Esophagus squamous epithelium (tissue), 5 donors: ENCODE measurements at places on chromosomes 16 and 17.

GRCh38 chr17:81601525-81602120 is 35.3 kb downstream of the NPLOC4 start:
- DNase-seq: no peak

DNA sequence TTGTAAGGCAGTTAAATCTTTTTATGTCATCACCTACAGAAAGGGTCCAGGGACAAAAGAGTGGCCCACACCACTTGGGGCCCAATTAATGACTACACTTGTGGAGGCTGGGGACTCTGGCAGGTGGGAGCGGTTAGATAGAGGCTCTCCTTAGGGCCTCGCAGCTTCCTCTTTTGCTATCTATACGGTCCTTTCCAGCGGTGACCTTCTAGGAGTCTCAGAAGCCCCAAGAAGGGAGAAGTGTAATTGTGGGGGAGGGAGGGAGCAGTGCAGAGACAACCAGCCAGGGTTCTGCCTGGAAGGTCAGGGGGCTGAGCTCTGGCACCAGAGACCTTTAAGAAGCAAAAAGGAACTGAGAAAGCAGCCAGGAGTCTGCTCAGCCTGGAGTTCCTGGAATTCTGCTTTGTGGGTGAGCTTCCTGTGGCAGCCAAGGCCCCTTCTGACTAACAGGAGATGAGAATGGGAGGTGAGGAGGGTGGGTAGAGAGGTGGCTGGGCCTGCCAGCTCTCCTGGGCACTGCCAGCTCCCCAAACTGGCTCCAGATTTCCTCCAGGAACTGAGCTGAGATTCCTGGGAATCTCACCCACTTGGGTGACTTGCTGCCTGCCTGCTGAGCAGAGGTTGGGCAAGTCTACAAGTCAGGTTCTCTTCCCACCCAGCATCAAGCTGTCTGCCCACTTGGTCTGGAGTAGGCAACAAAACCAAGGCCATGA is 16.3 kb upstream of the MAP3K14 start:
- no peak for DNase-seq

GRCh38 chr16:66166490-66166889 is 200.0 kb upstream of the CDH5 start:
- no peak for DNase-seq

GRCh38 chr16:79419148-79419547 is 181.4 kb downstream of the MAF start:
- no peak for DNase-seq

- no peak for DNase-seq
Observed at GRCh38 chr16:71952825-71953224, 47.4 kb downstream of the PKD1L3 start.

DNA sequence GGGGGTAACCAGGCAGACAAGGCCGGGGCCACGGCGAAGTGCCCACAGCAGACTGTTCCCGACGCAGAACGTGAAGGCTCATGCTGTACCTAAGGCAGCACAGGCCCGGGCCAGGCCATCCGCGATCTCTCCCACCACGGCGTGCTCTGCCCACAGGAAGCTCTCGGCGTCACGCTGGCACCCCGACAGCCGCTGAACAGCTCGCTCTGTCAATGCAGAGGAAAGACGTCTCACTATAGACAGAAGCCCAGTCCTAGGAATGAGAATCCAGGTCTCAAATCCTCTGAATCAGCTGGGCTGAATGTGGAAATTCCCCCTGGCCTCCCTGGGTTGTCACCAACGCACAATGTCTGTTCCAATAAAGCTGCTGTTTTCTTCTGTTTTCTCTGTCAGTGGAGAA is 21.4 kb downstream of the SERPINF1 start:
- no peak for DNase-seq

GRCh38 chr16:31568577-31569359 is 41.1 kb downstream of the AHSP start:
- DNase-seq: no peak

DNA sequence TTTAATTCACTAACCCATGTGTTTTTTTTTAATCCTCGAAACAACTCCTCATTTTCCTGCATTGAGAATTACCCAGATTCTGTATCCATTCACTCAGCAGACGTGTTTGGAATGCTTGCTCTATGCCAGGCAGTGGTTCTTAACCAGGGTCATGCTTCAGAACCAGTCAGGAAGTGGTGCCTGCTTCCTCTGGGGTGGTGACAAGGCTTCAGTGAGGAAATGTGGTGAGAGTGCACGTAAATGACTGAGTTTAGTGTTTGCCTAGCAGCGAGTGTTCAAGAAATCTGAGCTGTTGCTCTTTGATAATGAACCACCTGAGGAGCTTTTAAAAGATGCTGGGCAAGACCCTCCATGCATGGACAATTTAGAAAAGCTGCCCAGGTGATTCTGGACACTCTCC is 9.9 kb downstream of the ZFP90 start:
- no peak for DNase-seq

DNA sequence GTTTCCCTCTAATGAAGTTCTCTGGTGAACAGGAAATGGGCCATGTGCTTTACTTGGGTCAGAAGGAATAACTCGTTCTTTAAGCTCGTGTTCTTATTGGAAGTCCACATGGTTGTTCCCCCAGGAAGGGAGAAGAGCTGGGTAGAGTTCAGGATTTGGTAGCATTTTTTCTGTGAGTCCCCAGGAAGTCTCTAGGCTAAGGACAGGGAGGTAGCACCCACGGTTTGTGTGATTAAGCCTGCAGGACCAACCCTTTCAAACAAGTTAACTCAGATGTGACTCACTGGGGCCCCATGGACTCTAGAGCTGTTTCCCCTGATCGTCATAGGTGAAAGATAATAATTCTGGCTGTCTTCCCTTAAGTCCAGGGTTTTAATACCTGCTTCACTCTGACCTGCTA is 16.4 kb downstream of the SAP30BP start:
- no peak for DNase-seq

GRCh38 chr16:27322858-27323780 is 9.3 kb downstream of the IL4R start:
- no peak for DNase-seq

DNA sequence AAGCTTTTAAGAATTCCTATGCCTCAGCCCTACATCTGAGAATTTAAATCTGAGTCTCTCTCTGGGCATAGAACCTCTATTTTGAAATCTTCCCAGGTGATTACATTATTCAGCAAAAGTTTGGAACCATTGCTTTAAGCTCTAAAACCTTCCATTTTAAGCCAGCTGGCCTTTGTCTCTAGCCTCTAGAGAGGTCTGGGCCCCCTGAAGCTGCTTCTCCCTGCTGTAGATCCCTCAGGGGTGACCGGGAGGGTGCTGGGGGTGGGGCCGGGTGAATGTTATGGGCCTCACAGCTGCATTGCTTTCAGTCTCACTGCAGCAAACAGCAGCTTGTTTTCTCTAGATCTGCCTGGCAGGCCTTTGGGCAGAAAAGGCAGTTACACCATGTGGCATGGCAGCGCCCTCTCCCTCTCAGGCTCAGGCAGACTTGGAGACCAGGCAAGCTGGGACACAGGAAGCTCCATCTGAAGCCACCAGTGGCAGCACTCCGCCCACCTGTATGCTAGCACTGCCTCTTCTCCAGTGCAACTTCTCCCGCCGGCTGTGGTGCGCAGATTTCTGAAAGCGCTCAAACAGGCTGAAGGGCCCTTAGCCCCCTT is 66.3 kb downstream of the MPRIP start:
- DNase-seq: no peak

- DNase-seq: no peak
Observed at GRCh38 chr17:19328441-19329061, 34.0 kb downstream of the B9D1 start.

GRCh38 chr17:6641247-6641863 is 495 bp downstream of the TXNDC17 start:
- no peak for DNase-seq

DNA sequence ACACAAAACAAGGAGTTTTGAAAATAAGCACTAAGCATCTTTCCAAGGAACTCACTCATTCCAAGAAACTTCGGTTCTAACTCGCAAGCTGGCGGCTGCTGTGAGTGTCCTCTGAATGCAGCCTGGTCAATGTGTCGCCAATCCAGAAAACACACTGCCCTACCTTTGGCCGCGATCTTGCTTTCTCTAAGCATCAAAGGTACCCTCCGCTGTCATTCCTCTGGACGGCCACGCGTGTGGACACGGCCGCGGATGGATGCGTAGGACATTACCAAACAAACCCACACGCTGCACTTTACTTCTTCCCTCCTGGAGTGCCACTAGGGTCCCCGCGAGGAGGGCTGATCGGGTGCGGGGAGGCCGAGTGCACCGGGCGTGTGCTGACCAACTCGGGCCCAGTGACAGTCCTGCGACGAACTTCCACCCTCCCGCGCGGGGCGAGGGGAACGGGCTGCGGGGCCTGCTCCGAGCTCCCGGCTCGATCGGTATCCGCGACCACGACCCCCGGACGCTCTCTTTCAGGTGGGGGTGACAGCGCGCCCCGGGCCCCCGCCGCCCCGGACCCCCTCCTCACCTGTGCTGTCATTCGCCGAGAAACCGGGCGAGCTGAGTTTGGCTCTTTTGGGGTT is 1.1 kb downstream of the CREBBP start:
- no peak for DNase-seq

GRCh38 chr17:59441464-59442096 is 110.1 kb downstream of the YPEL2 start:
- no peak for DNase-seq

- DNase-seq: no peak
Observed at GRCh38 chr17:70622368-70623260, 453.3 kb downstream of the KCNJ2 start.

- no peak for DNase-seq
Observed at GRCh38 chr16:48895142-48895541, 285.2 kb upstream of the N4BP1 start.

- no peak for DNase-seq
Observed at GRCh38 chr17:76570877-76571471, 14.7 kb downstream of the ST6GALNAC2 start.

DNA sequence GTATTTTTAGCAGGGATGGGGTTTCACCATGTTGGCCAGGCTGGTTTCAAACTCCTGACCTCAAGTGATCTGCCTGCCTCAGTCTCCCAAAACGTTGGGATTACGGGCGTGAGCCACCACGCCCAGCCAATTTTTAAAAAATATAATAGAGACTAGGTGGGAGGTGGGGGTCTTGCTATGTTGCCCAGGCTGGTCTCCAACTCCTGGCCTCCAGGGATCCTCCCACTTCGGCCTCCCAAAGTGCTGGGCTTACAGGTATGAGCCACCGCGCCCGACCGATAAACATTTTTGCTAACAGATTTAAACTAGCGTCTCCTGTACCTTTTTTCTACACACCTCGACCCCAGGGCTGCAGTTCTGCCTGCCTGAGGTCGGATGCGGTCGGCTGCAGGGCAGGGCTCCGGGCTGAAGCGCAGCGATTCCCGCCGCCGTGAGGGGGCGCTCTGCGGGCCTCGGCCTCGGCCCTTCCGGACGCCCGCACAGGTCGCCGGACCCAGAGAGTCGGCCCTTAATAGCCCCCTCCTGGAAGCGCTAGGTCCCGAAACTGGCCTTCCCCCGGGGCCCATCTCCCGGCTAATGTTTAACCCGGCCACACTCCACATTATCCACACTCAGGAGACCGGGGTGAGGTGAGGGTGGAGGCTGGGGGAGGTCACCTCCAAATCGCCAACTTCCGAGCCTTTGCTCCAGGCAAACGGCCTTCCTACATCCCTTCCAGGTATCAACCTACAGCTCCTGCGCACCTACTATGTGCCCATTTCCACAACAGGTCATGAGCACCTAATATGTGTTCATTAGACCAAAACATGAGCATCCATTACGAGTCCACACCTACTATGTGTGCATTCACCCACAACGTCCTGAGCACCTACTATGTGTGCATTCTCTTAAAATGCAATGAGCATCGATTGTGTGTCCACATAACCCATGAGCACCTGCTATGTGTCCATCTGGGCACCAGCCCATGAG is 2.0 kb upstream of the GLIS2 start:
- no peak for DNase-seq

- DNase-seq: no peak
Observed at GRCh38 chr17:35138218-35138617, 3.9 kb downstream of the NLE1 start.

- no peak for DNase-seq
Observed at GRCh38 chr16:11128211-11129141, 127.5 kb downstream of the SOCS1 start.

GRCh38 chr16:86040496-86040895 is 141.5 kb downstream of the IRF8 start:
- no peak for DNase-seq

DNA sequence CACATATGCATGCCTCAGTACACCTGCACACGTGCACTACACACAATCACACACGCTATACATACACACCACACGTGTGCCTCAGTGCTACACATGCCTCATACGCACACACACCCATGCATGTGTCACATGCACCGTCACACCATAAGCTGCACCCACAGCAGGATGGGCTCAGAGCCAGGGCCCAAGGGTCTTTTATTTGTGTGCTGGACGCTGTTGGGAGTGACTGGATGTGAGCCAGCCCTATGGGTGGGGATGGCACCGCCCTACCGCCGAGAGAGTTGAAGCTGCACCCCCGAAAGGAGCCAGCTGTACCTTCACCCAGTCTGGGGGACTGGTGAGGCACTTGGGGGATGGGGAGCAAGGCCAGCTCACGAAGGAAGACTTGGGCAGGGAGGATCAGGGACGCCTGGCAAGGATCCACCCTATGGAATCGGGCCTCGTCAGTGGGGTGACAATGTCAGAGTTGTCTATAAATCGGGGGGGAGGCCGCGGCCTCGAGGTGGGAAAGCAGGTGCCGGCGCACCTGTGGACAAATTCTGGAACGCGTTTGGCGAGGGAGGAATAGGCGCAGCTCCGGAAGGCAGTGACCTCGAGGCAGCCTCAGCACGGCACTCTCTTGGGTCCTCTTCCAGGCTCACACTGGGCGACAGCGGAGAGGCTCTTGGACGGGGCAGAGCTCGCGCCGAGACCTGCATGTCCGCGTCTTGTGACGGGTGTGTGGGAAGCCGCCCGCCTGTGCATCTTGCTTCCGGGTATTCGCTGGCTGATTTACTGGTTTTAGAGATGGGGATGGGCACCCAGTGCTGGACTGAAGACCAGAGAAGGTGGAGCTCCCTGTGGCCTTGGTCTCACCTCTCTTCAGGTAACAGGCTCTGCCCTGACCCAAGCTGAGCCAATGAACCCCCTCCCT is 7.3 kb downstream of the RGS11 start:
- DNase-seq: no peak

DNA sequence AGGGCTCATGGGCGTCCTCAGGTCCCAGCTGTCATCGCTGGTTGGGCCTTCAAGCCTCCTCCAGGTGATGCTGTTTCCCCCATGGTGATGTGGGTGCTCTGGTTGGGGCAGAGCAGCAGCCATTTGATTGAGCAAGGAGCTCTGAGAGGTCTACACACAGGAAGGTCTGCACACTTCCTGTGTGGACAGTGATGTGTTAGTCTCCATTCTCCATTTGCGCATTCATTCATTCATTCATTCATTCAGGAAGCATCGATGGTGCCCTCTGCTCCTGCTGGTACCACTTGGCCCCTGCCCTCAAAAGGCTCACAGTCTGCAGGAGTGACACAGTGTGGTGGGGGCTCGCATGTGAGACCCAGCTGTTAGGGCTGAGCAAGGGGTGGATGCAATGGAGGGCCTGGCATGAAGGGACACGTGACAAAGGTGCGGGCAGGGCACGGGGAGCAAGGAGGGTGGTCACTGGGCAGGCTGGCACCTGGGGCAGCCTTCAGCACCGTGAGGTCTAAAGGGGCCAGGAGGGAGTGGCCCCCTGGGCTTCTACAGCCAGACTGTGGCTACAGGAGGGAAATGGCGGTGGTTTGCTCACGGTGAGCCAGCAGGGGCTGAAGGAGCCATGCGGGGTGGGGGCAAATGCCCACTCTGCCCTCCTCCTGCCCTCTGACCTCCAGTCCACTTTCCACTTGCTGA is 1.5 kb downstream of the ADGRG3 start:
- DNase-seq: no peak

GRCh38 chr16:14559809-14560241 is 70.2 kb downstream of the PARN start:
- no peak for DNase-seq
